ENCODE measurements at places on chromosomes 12 and 14. TPM values are rescaled to one million over a fixed set of nuclear protein-coding genes. Genes with fewer than 3 reads are reported as not detected.

PRORP gene
- 28.8 TPM for total RNA-seq

NINJ2 gene
- 1.7 TPM for total RNA-seq

CCDC175 gene
- total RNA-seq = 0.74 TPM

A2M gene
- 428 TPM for total RNA-seq

HELB gene
- 15.0 TPM for total RNA-seq

KCNC2 gene
- 0.32 TPM for total RNA-seq

IL23A gene
- not detected for total RNA-seq

ANKLE2 gene
- 40.8 TPM for total RNA-seq

PITPNM2 gene
- 4.5 TPM for total RNA-seq

PLEKHG7 gene
- total RNA-seq = 0.37 TPM

SYNDIG1L gene
- not detected for total RNA-seq

DPPA3 gene
- total RNA-seq = not detected

OR11G2 gene
- total RNA-seq = not detected

OVCH1 gene
- total RNA-seq = 0.37 TPM

HCAR2 gene
- 3.8 TPM for total RNA-seq

POTEG gene
- total RNA-seq = not detected

CCDC38 gene
- not detected for total RNA-seq

SLC5A8 gene
- 0.42 TPM for total RNA-seq

APEX1 gene
- 21.2 TPM for total RNA-seq

TMPRSS12 gene
- total RNA-seq = not detected

SLC17A8 gene
- 0.95 TPM for total RNA-seq

LRRC9 gene
- 0.21 TPM for total RNA-seq

IKZF4 gene
- total RNA-seq = 4.8 TPM

TMCC3 gene
- total RNA-seq = 11.7 TPM

NANOG gene
- total RNA-seq = 0.21 TPM

PRKD1 gene
- total RNA-seq = 27.7 TPM

KRT75 gene
- total RNA-seq = not detected

GUCY2C gene
- total RNA-seq = not detected

TPH2 gene
- total RNA-seq = not detected

MIP gene
- total RNA-seq = not detected

RPL10L gene
- total RNA-seq = not detected
